WERI-Rb-1 (cell line): ENCODE measurements at places on chromosomes 6 and 20.

DNA sequence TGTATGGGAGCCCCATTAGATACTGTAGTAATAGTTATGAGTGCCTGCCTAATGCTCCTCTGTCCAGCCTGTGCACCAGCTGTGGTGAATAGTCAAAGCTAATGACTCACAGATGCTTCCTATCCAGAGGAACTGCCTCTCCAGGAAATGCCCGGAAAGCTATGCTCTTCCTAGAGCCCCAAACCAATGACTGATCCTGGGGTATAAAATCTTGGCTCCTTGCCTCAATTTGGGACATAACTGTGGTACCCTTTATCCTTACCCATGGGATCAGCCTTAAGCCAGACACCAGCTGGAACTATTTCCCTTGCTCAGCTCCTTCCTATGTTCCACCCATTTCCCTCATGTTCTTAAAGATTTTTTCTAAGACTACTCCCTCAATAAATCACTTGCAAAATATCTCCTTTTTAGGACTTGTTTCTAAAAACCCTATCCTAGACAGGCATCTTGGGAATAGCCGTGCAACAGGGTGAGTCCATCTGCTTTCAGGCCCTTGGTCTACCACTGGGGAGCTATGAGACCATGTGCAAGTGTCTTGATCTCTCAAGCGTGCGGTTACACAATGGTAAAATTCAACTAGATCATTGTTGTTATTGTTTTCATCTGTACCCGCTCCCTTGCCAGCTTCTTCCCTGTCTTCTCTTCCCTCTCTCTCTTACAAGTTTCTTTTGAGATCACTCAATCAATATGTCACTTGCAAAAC, 283.7 kb downstream of the BTBD3 start:
- DNase-seq, result no peak

- no peak for DNase-seq
Observed at GRCh38 chr20:53395188-53395923, 198.3 kb downstream of the ZNF217 start.

GRCh38 chr6:130997061-130997753, 65.8 kb downstream of the EPB41L2 start:
- DNase-seq, result no peak

GRCh38 chr6:69180361-69181067, 545.4 kb downstream of the ADGRB3 start:
- no peak for DNase-seq

GRCh38 chr6:116280161-116280932, 617 bp upstream of the TSPYL1 start:
- no peak for DNase-seq

DNA sequence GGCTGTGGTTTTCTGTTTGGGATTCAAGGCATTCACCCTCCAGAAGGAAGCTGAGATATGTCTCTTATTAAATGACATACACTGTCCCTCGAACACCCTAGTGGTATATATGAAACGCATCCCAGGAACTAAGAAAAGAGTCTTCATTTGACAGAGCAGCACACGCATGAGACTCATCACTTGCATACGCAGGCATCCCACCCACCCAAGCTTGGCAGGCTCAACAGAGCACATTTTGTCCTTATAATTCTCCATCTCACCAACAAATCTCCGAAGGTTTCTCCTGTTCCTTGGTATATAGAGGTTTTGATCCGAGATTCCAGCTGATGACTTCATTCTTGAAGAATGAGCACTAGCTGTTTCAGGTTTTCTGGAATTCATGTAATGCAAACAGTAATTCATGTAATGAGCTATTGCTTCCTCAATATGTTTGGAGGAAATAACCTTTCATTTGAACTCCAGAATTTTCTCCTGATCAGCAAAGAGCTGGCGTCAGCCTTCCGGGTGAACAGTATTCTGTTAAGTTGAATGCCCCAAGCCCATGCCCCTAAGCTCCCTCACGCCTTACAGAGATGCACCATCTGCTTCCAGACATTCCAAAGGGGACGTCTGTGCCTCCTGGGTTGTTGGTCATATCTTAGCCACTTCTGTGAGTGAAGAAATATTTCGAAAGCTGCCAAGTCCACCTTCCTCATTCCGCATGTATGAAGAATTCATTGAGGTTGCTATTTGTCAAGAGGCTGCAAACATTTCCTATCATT, 66.0 kb upstream of the CDH4 start:
- no peak for DNase-seq

DNA sequence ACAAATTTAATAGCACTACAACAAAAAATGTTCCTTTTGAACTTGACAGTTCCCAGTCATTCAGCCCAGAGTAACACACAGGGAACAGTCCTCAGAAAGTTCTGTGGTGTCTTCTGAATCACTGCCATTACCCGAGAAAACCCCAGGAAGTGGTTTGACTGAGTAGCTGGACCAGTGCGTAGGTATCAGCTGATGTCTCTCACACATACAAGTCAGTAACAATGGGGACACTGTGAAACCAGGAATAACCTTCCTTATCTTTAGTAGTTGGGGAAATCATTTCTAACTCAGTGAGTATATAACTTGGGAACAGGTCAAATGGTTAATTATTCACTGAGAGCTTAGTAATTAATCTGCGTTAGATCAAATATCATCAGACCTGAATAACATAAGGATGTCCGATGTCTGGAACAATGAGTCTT, 73.1 kb downstream of the HIVEP2 start:
- no peak for DNase-seq
